NCI-H2029 treated with DMSO at 0.1 percent for 48 hours (cell line): ENCODE measurements at places on chromosomes 7 and 10.

DNA sequence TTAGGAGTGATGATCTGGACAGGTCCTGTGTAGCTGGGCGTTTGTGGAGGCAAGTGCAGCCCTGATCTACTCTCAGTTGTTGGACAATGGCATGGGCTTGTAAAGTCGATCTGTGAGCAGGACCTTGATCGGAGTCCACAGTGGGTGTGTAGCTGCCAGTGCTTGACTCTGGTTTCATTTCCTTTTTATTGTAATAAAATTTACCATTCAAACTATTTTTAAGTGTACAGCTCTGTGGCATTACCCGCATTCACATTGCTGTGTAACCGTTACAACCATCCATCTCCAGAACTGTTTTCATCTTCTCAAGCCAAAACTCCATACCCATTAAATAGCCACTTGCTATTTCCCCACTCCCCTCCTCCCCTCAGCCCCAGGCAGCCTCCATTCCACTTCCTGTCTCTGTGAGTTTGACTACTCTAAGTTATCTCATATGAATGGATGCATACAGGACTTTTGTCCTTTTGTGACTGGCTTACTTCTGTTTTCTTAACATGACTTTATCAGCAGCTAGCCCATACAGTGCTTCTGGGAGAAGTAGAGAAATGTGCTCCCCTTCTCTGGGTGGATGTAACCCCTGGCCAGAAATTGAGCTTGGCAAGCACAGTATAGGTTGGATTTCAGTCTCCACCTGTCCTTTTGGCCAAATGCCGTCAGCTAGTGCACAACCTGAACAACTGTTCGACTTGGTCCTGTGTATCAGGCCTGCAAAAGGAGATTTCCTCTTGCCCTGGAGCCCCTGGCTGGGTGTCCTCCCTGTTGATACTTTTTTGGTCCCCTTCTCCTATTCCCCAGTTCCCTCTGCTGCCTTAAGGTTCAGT lies 180.0 kb downstream of the LRMDA start:
- no peak for DNase-seq

- no peak for DNase-seq
Measured at GRCh38 chr7:43921423-43921822, 4.8 kb upstream of the UBE2D4 start.

DNA sequence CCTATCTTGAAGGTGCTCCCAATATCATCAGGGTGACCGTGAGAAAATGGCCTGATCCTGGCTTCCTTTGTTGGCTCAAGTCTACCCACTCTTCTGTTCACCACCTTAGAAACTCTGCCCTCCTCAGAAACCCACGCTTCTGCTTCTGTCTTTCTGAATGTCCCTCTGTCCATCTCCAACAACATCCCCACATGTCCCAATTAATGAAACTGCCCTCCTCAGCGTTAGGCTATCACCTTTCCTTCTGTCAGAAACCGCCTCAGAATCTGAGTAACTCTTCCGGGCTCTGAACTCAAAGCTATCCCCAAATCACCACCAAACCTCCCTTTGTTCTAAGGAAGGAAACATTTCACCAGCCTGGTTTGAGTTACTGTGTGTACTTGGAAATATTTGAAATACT lies 315.8 kb upstream of the ZNF32 start:
- DNase-seq = no peak

GRCh38 chr10:71696628-71697326 lies 22.8 kb downstream of the C10orf105 start:
- no peak for DNase-seq

DNA sequence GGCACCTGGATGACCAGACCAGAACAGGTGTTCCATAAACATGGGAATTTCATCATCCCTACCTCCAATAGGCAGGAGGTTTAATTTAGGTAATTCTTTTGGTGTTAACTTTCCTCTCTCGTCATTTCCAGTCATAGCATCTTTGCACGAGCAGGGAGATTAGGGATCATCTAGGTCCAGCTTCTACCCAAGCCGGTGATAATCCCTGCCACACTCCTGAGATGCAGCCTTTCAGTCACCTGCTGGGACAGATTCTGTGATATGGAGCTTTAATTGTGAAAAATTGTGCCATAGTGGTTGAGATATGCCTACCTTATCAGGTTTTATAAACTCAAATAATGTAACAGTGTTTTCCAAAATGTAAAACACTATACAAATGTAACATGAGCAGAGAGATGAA lies 191.8 kb upstream of the AOAH start:
- no peak for DNase-seq

- DNase-seq = no peak
Measured at GRCh38 chr7:99102809-99103690, 40.9 kb downstream of the SMURF1 start.

GRCh38 chr7:80830010-80830409 lies 88.8 kb downstream of the SEMA3C start:
- DNase-seq = no peak

- DNase-seq = no peak
Measured at GRCh38 chr10:90592638-90593302, 265.1 kb downstream of the HTR7 start.

DNA sequence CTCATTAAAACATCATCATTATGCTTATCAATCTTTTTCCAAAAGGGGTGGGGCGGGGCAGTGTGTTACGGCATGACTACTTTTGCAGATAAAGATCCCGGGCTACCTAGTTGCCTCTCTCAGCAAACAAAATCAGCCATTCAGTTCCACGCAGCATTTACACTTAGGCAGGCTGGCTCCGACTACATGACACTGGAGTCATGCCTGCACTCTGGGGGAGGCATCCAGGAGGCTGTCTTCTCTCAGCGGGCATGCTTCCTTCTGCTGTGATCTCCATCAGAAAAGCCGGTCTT lies 193.9 kb upstream of the TCF7L2 start:
- no peak for DNase-seq

GRCh38 chr10:47247148-47248059 lies 52.6 kb upstream of the GDF10 start:
- DNase-seq = no peak

DNA sequence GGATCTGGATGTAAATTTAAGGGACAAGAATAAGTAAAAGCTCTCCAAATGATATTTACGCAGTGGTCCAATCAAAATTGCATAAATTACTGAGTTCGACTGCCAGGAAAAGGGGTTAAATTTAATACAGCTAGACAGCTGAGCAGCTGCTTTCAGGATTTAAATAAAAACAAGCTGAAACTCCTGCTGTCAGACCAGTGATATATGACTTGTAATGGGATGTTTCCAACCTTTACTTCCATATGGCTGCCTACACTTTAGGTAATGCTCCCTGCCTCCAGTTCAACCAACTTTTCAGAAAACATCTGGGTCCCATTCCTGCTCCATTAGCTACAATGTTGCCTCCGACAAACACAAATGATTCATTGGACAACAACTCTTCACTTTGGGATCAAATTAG lies 326.3 kb upstream of the DGKB start:
- DNase-seq = no peak

DNA sequence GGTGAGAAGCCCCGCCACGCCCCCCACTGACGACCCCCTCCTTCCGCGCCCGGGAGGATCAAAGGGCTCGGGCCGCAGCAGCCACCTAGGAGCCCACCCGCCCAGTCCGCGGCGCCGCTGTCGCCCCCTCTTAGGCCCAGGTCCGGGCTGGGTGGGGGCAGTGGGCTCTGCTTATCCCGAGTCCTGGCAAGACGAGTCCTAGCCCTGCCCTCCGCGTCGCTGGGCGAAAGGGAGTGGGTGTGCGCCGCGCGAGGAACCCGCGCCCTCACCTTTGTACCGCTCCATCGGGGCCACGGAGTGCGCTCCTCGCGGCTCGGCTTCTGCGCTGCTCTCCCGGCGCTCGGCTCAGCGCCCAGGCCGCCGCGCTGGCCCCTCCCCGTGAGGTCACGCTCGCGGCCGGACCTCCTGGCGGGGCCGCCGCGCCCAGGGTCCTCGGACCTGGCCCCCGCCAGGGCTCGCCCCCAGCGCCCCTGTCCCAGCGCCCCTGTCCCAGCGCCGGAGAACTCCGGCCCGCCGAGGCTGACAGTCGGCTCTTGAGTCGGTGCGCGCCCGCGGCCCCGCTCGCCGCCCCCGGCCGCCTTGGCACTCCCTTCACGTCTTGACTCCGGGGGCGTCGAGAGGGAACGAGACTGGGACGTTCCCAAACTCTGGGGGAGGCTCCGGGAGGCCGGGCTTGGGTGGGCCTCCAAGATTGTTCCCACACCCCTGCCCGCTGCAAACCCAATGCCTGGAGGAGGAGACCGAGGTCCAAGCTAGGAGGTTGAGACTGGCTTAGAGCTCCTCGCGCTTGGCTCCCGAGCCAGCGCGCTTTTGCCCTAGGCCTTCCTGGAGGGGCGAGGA lies at the start of gene AFAP1L2:
Gene AFAP1L2, minus strand, starts transcription at position 332 of the 840 bp plus-strand sequence. Its CDS starts 47 bp downstream, at position 285.
- DNase-seq = no peak

DNA sequence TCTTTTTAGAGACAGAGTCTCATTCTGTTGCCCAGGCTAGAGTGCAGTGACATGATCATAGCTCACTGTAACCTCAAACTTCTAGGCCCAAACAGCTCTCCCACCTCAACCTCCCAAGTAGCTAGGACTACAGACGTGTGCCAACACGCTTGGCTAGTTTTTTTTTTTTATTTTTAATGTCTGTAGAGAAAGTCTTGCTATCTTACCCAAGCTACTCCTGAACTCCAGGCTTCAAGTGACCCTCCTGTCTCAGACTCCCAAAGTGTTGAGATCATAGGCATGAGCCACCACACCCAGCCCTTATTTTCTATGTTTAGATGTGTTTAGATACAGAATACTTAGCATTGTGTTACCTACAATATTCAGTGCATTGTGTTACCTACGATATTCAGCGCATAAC lies 46.4 kb downstream of the KMT2E start:
- no peak for DNase-seq

- DNase-seq = no peak
Measured at GRCh38 chr10:266974-267425, 131.7 kb downstream of the ZMYND11 start.

- no peak for DNase-seq
Measured at GRCh38 chr10:76191336-76191735, 759.9 kb downstream of the LRMDA start.

- DNase-seq = no peak
Measured at GRCh38 chr7:659306-659847, 67.1 kb upstream of the DNAAF5 start.
